ENCODE measurements at places on chromosomes 2 and 18.

DNA sequence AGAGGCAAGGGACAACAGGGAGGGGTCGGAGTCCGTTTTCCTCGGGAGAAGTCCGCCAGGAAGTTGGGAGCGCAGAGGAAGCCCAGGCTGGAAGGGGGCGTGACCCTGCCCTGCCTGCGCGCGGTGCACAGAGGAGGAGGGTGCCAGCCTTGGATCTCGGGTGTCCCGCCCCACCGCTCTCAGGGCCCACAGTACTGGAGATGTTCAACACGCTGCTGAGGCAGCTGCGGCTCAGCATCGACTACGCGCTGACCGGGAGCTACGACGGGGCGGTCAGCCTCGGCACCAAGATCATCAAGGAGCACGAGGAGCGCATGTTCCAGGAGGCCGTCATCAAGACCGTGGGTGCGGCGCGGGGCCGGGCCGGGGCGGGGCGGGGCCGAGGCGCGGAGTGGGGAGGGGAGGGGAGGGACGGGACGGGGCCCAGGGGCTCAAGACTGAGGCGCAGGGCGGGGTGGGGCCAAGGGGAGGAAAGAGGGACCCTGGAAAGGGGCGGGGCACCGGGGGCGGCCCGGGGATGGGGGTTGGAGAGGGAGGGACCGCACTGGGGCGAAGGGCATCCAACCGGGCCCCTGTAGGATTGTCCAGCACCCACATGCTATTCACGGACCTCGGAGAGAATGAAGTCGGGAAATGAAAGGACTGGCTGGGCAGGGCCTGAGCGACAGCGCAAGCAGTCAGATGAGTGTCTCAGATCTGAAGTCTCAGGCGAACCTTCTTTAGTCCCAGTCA lies 36.6 kb downstream of the POMC start:
- DNase-seq = no peak

DNA sequence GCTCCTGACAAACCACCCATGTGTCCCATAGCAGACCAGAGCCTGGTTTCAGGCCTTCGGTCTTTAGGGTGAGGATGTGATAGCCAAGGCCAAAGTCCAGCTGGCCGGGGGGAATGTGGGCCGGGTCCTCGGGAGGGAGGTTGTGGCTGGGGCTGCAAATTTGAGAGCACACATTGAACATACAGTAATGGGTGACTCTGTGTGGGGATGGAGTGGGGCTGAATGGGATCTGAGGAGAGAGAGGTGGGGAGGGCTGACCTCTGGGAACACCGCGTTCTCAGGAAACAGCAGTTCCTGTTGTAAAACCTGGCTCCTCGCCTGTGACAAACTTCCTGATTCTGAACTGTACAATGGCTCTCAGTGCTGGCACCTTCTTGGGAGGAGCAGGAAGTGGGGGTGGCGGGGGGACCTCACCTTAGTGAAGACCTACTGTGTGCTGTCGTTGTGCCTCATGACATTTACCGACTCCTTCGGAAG lies 48.8 kb downstream of the MCFD2 start:
- DNase-seq = no peak

DNA sequence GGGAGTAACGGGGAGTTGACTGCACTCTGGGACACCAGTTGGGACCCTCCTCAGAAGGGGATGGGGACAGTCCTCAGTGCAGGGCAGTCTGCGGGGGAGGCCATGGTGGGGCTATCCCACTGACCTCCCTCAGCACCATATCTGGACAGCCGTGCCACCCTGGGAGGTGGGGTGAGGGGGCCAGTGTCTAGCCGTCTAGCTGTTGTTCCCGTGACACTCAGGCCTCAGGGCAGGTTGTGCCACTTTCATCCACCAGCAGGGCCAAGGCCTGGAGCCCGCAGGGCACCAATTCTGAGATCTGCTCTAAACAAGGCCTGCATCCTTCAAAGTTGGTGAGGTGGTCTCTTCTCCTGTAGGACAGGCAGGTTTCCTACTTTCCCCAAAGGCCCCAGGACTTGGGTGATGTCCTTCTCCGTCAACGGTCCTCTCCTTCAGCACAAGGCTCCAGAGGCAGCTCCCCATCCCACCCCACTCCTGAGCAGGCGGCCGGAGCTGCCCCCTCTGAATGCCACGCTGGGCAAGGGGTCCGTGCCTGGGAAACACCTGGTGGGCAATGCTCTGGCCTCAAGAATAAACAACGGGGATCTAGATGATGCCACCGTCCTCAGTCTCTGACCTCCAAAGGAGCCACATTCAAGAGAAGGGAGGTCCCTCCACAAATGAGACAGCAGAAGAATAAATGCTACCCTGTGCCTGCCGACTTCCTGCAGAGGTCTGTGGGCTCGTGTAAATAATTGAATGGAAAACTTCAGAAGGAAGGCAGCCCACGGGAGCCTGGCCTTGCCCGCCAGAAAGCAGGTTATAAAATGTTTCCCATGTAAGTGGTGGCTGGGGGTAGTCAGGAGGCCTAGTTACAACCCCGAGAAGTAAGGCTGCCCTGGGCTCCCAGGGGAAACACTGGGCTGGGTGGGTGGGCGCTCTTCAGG lies 42.8 kb upstream of the PTMA start:
- no peak for DNase-seq

DNA sequence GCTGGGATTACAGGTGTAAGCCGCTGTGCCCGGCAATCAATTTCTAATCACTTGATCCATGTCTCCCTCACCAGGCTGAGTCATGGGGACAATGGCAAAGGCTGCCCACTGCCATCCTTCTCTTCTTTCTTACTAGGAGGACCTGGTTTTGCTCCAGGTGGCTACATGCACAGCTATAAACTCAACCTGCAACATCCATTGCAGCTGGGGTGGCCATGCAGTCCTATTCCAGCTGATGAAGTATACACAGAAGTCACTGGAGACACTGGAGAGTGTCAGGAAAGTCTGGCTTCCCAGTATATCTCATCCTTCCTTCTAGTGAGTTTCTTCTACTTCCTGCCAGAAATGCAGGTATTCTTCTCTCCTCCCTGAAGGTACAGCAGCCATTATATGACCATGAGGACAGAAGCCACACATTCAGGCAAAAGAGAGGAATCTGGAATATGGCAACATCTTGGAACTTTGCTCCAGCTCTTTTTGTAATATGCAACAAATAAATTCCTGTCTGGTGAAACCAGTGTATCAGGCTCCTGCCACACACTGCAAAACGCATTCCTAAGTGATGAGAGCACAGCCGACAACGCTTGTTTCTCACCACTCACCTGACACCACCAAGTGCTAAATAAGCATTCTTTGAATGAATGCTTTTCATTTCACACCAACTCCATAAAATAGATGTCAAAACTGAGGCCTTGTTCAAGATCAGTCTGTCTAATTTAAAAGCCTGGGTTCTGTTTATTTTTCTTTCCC lies 32.3 kb downstream of the SCTR start:
- DNase-seq = no peak

All from stimulated activated CD8-positive, alpha-beta memory T cell treated with anti-CD3 and anti-CD28 coated beads, Interleukin-4, amount 100 ng/mL, for 4 hours (primary cell).